ENCODE measurements at places on chromosomes 6 and 20. TPM values are rescaled to one million over a fixed set of nuclear protein-coding genes. Genes with fewer than 3 reads are reported as not detected.

DNA sequence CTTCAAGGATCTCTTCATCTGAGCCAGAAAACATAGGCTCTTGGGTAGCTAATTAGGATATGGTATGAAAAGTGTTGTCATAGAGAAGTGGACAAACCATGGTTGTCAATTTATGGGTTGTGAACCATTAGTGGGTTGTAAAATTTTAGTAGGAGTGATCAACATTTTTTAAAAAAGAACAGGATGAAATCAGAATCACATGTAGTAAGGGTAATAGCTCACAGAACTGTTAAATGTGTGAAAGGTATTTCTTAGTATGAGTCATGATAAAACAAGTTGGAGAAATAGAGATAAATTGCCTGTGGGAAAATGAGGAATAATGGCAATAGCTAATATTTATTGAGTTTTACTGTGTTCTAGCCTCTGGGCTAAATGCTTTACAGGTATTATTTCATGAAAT lies 113.4 kb downstream of the MAP3K4 start:
- no peak overlapping the region for H3K27ac ChIP-seq
- H3K36me3 ChIP-seq = peaks cover 31% of the 10 kb centered on the region
- H3K27me3 ChIP-seq = no peaks in the 10 kb centered on the region
- no peaks in the 10 kb centered on the region for H3K4me1 ChIP-seq

DNA sequence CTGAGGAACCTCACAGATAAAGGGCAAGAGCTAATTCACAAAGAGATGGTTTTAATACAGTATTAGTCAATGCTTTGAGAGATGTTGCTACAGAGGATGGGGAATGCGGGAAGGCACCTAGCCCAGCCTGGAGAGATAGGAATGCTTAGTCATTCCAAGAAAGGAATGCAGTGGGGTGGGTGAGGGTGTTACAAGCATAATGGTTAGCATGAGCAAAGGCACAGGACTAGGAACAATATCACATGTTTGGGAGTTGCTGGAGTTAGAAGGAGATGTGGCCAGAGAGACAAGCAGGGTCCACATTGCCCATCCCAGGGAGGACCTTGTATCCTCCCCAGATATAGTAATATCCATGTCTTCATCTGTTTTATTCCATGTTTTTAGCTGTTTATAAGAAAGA lies 107.0 kb upstream of the OGFRL1 start:
- H3K27ac ChIP-seq = 0 out of 2 replicates have a peak overlapping the region, but pooled peaks have one; percentile 10
- DNase-seq = peak; percentile 92
- no peaks in the 10 kb centered on the region for H3K27me3 ChIP-seq
- H3K4me3 ChIP-seq = no peak overlapping the region
- no peaks in the 10 kb centered on the region for H3K36me3 ChIP-seq

DNA sequence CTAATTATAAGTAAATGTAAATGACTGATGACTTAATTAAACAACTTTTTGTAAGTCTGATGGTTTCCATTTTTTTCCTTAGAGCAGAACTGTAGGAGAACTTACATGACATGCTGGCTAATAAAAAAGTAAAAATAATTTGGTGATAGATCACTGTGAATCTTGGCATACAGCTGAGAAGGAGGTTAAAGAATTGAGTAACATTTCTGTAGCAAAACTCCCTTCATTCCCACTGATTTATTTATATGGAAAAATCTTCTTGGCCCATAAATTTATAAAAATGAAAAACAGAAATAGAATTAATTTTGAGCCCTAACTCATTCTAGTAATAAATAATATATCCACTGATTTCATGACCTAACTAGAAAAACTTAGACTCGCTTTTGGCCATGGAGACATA lies 48.1 kb downstream of the SLC22A3 start:
- H3K36me3 ChIP-seq = peaks cover 4% of the 10 kb centered on the region
- no peak overlapping the region for H3K27ac ChIP-seq
- H3K4me3 ChIP-seq = no peak overlapping the region

GRCh38 chr6:118935978-118936703 lies 1.2 kb upstream of the MCM9 start:
- peak overlapping the region; percentile 99 for H3K4me3 ChIP-seq
- H3K36me3 ChIP-seq = peaks cover 9% of the 10 kb centered on the region
- H3K27ac ChIP-seq = no peak overlapping the region
- H3K4me1 ChIP-seq = peaks cover 7% of the 10 kb centered on the region
- DNase-seq = no peak

WFDC12 gene
- not detected for total RNA-seq

DNA sequence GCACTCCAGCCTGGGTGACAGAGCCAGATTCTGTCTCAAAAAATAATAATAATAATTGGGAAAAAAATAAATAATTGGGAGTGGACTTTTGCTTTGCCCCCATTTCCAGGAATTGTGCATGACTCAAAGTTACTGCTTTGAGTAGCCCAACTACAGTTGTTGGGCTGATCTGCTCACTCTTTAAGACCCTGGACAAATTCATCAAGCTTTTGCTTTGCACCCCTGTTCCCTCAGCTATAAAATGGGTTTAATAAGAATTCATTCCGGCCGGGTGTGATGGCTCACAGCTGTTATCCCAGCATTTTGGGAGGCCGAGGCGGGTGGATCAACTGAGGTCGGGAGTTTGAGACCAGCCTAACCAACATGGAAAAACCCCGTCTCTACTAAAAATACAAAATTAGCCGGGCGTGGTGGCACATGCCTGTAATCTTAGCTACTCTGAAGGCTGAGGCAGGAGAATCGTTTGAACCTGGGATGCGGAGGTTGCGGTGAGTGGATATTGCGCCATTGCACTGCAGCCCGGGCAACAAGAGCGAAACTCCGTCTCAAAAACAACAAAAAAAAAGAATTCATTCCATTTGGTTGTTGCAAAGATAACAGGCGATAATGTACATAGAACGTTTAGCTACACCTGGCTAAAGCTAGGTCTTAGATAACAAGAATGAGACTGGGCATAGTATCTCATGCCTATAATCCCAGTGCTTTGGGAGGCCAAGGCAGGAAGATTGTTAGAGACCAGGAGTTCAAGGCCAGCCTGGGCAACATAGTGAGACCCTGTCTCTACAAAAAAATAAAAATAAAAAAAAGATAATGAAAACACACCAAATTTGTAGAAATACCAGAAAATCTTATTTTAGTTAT lies 87.9 kb upstream of the ZNF217 start:
- H3K36me3 ChIP-seq = no peaks in the 10 kb centered on the region
- peaks cover 30% of the 10 kb centered on the region for H3K4me1 ChIP-seq
- no peaks in the 10 kb centered on the region for H3K27me3 ChIP-seq
- H3K27ac ChIP-seq = no peak overlapping the region

- H3K27me3 ChIP-seq = no peaks in the 10 kb centered on the region
- no peaks in the 10 kb centered on the region for H3K36me3 ChIP-seq
- no peak overlapping the region for H3K27ac ChIP-seq
- no peak for DNase-seq
- H3K4me3 ChIP-seq = no peak overlapping the region
Measured at GRCh38 chr6:113664909-113665308, 192.2 kb upstream of the MARCKS start.

GRCh38 chr6:37763413-37763812 lies 56.1 kb upstream of the ZFAND3 start:
- DNase-seq = no peak
- no peak overlapping the region for H3K27ac ChIP-seq
- H3K4me1 ChIP-seq = peaks cover 4% of the 10 kb centered on the region

DAAM2 gene
- 2.5 TPM for total RNA-seq

DNA sequence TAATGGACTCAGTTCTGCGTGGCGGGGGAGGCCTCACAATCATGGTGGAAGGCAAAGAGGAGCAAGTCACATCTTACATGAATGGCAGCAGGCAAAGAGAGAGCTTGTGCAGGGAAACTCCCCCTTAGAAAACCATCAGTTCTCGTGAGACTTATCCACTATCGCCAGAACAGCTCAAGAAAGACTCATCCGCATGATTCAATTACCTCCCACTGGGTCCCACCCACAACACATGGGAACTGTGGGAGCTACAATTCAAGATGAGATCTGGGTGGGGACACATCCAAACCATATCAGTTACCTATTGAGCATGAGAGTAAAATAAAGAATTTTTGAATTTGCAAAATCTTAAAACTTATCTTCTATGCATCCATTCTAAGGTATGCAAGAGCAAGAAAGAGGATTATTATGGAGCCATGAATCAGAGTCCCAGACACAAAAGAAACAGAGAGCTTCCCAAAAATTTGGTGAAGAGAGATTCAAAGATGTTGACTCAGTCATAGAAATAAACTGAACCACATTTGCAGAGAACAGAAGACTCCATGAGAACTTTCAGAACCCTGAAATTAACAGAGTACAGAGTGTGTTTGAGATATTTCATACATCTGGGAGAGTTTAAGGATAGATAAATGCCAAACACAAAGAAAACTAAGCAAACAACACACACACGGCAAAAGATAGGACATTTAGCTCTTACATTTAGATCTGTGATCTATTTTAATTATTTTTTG lies 17.1 kb upstream of the MOXD1 start:
- H3K4me1 ChIP-seq = no peaks in the 10 kb centered on the region
- no peak overlapping the region for H3K4me3 ChIP-seq

GRCh38 chr20:10316582-10316981 lies 98.0 kb downstream of the SNAP25 start:
- H3K27me3 ChIP-seq = no peaks in the 10 kb centered on the region
- peak; percentile 28 for DNase-seq
- peaks cover 3% of the 10 kb centered on the region for H3K36me3 ChIP-seq
- H3K27ac ChIP-seq = no peak overlapping the region

GRCh38 chr20:4813076-4813862 lies 91.6 kb downstream of the PRND start:
- H3K27ac ChIP-seq = peak overlapping the region; percentile 45
- DNase-seq = no peak
- no peak overlapping the region for H3K4me3 ChIP-seq
- H3K27me3 ChIP-seq = no peaks in the 10 kb centered on the region
- no peaks in the 10 kb centered on the region for H3K36me3 ChIP-seq

GRCh38 chr6:36962874-36963273 lies 8.3 kb downstream of the PI16 start:
- no peak overlapping the region for H3K4me3 ChIP-seq
- H3K27ac ChIP-seq = no peak overlapping the region

NRN1 gene
- total RNA-seq = not detected

TRMT11 gene
- 49.5 TPM for total RNA-seq

DNA sequence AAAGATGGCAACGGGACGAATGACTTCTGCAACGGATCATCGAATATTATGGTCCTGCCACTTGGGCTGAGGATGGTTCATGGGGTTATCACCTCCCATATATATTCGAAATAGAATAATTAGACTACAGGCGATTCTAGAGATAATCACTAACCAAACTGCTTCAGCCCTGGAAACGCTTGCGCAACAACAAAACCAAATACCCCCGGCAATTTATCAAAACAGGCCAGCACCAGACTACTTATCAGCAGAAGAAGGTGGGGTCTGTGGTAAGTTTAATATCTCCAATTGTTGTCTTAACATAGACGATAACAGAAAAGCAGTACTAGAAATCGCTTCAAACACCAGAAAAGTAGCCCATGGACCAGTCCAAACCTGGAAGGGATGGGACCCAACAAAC lies 31.0 kb upstream of the ULBP3 start:
- H3K27ac ChIP-seq = no peak overlapping the region
- no peak for DNase-seq
- no peak overlapping the region for H3K4me3 ChIP-seq
- H3K4me1 ChIP-seq = no peaks in the 10 kb centered on the region
- H3K27me3 ChIP-seq = no peaks in the 10 kb centered on the region

TUBB2B gene
- total RNA-seq = 794 TPM

SSR1 gene
- total RNA-seq = 96.8 TPM

GRCh38 chr6:108407904-108408827 lies 113.3 kb downstream of the AFG1L start:
- no peak overlapping the region for H3K4me3 ChIP-seq
- no peak overlapping the region for H3K27ac ChIP-seq
- no peak for DNase-seq
- H3K36me3 ChIP-seq = 0 out of 2 replicates have a peak, but pooled peaks cover under 1% of the 10 kb centered on the region

MAFB gene
- total RNA-seq = 1.8 TPM

DNA sequence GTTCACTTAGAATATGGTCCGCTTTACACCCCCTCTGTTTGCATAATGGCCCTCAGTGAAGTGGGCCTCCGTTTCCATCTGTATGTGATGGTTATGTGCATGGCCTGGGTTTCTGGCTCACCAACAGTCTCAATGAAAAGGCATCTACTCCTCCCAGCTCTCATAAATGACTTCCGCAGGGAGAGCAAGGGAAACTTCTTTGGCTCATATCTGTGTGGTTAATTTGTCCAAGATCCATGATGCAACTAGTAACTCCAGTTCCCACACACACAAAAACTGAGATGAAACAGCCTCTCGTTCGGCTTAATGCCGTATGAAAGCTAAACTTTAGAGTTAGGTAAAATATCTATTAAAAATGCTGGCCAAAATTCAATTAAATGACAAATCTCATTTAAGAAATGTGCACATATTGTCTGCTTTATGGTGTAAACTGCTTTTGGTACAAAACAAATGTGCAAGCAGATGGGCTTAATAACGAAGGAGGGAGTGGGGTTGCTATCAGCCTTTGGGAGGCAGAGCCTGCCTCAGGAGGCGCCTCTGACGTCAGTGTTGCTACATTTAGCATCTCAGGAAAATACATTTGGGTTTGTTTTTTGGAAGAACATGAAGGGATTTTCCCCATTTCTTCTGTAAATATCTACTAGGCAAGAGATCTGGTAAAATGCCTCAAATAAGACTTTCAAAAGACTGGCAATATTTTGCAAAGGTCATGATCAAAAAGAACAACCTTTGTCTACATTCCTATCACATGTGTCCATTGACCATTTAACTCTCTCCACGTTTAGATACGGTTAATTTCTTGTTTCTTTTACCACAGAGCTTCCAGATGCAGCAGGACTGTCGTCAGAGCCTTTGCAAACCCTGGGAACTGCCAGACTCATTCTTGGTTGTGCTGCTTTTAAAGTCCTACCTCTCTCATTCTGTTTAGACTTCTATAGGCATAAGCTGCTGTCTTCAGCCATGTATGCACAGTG lies 96.8 kb downstream of the ARMC2 start:
- H3K27me3 ChIP-seq = no peaks in the 10 kb centered on the region
- no peak for DNase-seq
- no peaks in the 10 kb centered on the region for H3K36me3 ChIP-seq

RTF2 gene
- total RNA-seq = 41.1 TPM

DNA sequence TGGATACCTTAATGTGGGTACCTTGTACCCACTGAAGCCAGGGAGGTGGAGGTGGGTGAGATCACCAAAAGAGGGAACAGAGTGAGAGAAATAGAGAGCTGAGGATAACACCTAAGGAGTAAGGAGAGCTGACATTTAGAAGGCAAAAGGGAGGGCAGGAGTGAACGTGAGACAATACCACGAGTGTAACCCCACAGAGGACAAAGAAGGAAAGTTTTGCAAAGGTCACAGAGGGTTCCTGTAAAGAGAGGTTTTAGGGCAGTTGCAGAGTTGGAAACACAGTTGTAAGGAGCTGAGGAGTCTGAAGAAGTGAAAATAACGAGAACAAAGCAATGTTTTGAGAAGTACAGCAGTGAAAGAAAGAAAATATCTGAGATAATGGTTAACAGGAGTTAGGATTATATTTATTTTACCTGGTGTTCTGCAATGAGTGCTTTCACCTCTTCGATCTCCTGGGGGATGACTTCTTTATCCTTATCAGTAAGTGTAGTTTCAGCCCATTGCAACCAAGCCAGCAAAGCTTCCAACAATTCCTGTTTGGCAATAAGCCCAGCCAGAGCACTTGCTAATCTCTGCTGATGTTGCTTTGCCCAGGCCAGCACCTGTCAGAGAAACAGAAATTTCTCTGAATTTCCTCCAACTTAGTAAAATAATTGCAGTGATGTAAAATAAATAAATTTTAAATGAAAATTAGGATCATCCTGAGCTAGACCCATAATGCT lies 166.8 kb downstream of the DST start:
- H3K4me3 ChIP-seq = no peak overlapping the region
- H3K27me3 ChIP-seq = no peaks in the 10 kb centered on the region
- H3K4me1 ChIP-seq = no peaks in the 10 kb centered on the region
- no peak for DNase-seq
- peaks cover 11% of the 10 kb centered on the region for H3K36me3 ChIP-seq
- H3K27ac ChIP-seq = no peak overlapping the region

- H3K4me1 ChIP-seq = peaks cover 5% of the 10 kb centered on the region
- no peaks in the 10 kb centered on the region for H3K36me3 ChIP-seq
- H3K27ac ChIP-seq = no peak overlapping the region
- H3K27me3 ChIP-seq = peaks cover 35% of the 10 kb centered on the region
Measured at GRCh38 chr6:17103715-17104114, 1.9 kb downstream of the STMND1 start.

Data from GM23338 (cell line).